ENCODE measurements at places on chromosomes 6 and 20. TPM values are rescaled to one million over a fixed set of nuclear protein-coding genes. Genes with fewer than 3 reads are reported as not detected.

Gene OR11A1
- not detected for total RNA-seq

DNA sequence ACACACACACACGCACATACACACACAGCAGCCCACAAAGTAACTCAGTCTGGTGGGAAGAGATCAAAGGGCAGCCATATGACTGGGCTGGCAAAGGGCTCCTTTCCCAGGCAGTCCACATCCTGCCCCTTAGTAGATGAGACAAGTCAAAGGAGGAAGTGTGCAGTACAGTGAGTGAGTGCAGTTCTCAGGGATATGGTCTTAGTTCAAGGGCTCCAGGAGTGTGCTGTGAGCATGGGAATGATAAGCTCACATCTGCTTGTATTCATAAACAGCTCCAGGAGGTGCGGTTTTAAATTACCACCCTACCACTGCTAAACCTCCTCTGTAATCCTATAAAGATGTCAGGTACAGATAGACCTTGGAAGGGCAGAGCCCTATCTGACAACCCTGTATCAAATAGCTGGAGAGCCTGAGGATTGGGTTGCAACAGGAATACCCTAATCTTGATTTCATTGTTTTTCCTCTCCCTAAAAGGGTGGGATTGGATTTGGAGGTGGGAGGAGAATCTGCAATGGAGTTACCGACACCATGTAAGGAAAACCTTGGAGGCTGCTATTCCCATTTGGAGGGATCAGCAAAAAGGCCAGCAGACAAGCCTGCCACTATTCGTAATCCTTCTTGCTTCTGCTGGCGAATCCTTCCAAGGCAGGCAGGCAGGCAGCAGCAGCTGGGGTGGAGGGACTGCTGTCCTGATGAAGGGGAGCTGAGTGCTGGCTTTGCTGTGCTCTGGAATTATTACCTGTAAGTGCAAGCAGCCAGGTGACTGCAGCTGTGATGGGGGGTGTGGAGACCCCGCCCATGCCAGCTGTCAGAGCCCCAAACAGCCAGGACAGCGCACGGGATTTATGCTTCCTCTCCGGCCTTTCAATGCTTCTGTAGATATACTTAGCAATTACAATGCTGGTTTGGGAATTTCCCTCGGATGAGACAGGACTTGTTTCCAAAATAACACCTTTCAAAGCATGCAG, 342.7 kb downstream of the PRL start:
- DNase-seq: no peak

GRCh38 chr6:143953922-143954321, 54.1 kb downstream of the PLAGL1 start:
- no peak for DNase-seq

DNA sequence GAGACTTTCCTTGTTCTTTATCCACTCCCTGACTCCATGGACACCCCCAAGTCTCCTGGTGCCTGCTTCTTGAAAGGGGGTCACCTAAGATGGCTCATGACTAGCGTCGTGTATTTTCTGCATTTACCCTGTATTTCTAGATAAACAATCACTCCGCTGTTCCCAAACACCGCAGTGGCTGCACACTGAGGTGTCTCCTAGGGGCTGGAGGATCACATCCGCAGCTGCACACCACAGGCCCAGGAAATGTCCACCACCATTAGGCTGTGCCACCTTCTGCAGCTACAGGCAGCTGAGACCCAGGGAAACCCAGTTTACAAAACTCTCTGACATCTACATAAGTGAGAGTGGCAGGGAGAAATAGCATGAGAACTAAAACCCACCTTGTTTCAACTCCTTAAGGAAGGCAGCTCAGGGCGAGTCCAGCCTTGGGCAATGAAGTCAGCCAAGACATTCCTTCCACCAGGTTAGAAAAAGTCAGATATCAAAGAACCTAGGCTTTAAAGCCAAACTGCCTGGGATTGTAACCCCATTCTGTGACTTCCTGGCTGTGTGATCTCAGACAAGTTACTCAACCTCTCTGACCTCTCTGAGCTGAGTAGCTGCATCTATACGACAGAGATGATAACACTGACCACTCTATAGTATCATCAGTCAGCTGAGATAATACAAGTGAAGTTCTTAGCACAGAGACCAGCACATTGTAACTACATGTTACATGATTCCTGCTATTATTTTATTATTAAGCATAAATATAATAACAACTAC, 102.2 kb downstream of the SNX5 start:
- no peak for DNase-seq

DNA sequence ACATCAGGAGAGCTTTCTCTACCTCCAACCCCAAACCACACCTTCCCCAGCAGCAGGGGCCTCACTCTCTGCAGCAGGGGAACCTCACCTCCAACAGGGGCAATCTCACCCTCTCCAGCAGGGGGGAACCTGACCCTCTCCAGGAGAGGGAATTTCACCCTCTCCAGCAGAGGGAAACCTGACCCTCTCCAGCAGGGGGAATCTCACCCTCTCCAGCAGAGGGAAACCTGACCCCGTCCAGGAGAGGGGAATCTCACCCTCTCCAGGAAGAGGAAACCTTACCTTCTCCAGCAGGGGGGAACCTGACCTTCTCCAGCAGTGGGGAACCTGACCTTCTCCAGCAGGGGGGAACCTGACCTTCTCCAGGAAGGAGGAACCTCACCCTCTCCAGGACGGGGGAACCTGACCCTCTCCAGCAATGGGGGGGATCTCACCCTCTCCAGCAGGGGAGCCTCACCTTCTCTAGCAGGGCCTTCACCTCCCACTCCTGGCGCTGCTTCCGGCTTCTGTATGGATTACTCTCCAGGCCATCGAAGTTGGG, 3.1 kb downstream of the B3GALT4 start:
- DNase-seq: peak; percentile 56

DNA sequence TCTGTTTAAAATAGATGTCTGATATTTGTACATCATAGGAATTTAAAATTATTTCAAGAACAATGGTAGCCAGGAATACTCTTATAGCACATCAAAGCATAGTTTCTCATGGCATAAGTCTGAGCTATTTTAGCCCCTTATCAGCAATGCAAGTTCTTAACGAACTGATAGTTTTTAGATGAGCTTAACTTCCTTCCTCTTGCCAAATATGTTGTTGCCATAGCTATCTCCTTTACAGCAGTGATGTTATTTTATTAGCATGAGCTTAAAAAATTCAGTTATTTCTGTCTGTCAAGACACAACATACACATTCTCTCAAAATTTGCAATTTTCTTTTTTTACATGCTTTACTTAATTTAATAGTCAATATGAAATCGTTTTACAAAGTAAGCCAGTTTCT, 867.2 kb downstream of the PHF3 start:
- no peak for DNase-seq

Gene SCGN
- not detected for total RNA-seq

DNA sequence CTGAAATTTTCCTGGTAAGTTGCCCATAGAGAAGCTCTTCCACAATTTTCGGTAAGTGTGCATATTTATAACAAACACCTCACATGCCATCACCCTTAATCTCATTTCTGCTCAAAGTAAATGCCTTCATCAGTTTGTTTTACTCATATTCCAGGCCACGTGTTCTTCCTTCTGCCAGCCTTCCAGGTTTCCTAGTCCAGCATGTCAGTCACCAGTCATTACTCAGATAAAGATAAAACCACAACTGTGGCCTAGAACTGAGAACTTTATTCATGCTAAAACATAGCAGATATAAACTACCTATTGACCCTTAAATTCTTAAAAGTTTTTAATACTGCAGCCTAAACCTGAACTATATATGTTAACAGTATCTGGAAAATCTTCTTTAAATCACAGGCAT, 149.5 kb upstream of the SLC22A16 start:
- no peak for DNase-seq

Gene NOTCH4
- total RNA-seq: 5.2 TPM

DNA sequence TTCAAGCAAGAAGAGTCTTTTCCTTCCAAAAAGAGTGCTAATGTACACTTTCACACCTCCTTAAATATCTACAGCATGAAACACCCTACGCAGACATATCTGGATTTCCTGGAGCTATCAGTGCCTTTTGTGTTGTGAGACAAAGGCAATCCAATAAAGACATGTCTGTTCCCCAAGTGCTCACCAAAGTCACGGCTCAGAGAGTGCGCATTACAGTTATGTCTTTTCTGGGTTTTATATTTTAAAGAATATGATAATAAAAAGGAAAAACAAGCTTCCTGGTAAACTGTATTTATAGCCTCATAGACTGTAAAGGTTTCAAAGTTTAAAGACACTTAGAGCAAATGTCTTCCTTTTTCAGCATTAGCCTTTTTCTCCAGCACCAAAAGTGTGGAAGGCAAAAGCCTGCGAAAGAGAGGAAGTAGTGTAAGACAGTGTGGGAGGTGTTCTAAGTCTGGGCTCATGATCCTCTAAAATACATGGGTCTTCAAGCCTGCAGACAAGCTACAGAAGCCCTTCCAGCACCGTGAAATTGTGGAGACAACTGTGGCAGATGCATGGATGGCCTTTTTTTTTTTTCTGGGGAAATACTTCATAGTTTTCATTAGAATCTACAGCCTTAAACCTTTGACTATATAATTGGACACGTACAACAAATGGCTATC, 135.0 kb upstream of the SLC35B3 start:
- DNase-seq: no peak

Gene PLA2G7
- not detected for total RNA-seq

DNA sequence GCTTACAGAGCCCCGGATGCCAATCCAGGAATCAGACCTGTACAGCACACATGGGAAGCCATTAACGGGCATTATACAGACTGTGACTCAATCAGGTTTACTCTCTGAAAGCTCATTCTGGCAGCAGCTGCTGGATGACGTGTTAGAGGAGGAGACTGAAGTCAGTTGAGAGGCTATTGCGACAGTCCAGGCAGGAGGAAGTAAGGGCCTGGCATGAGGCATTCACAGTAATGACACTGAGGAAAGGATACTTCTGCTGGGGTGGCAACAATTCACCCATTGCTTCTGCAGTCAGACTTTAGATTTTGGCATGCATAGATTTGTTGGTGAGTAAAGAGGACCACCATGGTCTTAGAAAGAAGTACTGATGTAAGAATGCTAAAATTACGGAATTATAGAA, 151.0 kb upstream of the HEY2 start:
- peak; percentile 54 for DNase-seq

Gene CRISP2
- not detected for total RNA-seq

Gene SSTR4
- total RNA-seq: not detected

Gene MKKS
- total RNA-seq: 14.6 TPM

Gene TRIM10
- total RNA-seq: not detected

GRCh38 chr6:112307707-112308106, 39.4 kb upstream of the RFPL4B start:
- peak; percentile 62 for DNase-seq

Gene C20orf141
- not detected for total RNA-seq

GRCh38 chr20:51818479-51819008, 16.2 kb upstream of the SALL4 start:
- no peak for DNase-seq

DNA sequence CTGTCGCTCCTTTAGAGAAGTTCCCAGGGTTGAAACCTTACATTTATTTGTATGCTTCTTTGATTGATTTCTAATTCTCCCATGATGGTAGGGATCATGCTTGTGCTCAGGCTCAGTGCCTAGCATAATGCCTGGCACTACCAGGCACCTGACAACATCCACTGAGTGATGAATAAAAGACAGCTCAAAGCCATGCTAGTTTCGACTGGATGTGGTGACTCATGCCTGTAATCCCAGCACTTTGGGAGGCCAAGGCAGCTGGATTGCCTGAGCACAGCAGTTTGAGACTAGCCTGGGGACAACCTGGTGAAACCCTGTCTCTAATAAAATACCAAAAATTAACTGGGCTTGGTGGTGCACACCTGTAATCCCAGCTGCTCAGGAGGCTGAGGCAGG, 11.6 kb upstream of the CD164 start:
- no peak for DNase-seq

DNA sequence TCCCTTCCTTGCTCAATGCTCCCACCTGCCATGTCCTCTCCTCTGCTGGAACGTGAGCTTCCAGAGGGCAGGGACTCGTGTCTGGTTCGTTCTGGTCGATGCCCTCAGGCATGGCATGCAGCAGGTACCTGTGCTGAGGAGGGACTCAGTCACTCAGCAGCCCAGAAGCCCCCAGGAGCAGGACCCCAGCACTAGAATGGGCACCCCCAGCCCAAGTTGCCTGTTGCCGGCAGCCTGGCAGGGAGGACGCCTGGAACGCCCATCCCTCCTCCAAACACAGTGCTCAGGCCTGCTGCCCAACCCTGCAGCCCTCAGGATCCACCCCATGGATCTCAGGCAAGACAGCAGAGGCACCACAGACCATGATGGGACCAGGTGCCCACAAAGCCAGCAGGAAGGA, 40.6 kb downstream of the BMP7 start:
- no peak for DNase-seq

Gene NHLRC1
- not detected for total RNA-seq

DNA sequence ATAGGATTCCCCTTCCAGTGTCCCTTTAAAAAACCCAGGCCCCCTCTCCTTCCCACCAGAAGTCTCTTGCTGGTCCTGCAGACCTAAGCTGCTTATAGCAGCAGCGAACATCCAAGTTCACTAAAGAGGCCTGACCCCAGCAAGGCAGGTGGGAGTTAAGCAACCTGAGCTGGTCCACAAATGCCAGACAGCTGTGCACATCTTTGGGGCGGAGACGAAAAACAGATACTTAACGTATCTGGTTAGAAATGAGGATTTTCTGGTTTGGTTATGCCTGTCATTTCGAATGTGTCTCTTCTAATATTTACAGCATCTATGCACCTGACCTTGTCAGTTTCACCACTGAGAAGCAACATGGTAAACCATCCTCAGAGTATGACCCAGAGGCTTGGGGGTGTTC, 87.8 kb downstream of the SLC2A10 start:
- no peak for DNase-seq

GRCh38 chr20:40880063-40880728, 148.4 kb upstream of the TOP1 start:
- DNase-seq: peak; percentile 69

DNA sequence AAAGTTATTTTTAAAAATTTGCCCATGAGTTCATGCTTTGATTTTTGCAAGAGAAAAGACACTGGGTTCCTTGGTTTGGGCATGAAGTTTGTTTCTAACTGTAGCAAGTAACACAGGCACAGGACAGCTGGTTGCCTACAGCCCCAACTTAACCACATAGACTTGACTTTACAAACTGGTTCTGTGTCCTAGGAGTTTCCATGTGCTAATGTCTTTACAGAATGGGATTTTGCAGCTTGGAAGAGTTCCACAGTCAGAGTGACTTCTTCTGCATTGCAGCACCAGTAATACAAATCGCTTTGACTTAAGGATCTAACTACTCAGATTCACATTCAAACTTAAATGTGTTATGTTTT, 44.3 kb downstream of the OR2B2 start:
- DNase-seq: no peak

Gene EFCAB8
- total RNA-seq: 0.25 TPM

GRCh38 chr6:111852725-111853124, 20.5 kb downstream of the FYN start:
- peak; percentile 61 for DNase-seq

Gene NSFL1C
- total RNA-seq: 19.4 TPM

Gene PRND
- not detected for total RNA-seq

GRCh38 chr20:32762754-32763201, 593 bp downstream of the DNMT3B start:
- DNase-seq: no peak

GRCh38 chr20:31816221-31816620, 2.9 kb upstream of the MYLK2 start:
- DNase-seq: no peak

GRCh38 chr6:158813032-158813431, 6.1 kb downstream of the EZR start:
- no peak for DNase-seq

- no peak for DNase-seq
These were observed 18.3 kb upstream of the ADGRF4 start for GRCh38 chr6:47680051-47680450.

Gene REM1
- not detected for total RNA-seq

- DNase-seq: no peak
These were observed 445.6 kb upstream of the SOX4 start for GRCh38 chr6:21147995-21148394.

Data from Karpas-422 (cell line).